ENCODE measurements at places on chromosomes 16 and 17. TPM values are rescaled to one million over a fixed set of nuclear protein-coding genes. Genes with fewer than 3 reads are reported as not detected.

The OR1A1 gene
- total RNA-seq, result not detected

GRCh38 chr17:17570140-17570797 lies 21.2 kb downstream of the PEMT start:
- DNase-seq, result peak; percentile 28

DNA sequence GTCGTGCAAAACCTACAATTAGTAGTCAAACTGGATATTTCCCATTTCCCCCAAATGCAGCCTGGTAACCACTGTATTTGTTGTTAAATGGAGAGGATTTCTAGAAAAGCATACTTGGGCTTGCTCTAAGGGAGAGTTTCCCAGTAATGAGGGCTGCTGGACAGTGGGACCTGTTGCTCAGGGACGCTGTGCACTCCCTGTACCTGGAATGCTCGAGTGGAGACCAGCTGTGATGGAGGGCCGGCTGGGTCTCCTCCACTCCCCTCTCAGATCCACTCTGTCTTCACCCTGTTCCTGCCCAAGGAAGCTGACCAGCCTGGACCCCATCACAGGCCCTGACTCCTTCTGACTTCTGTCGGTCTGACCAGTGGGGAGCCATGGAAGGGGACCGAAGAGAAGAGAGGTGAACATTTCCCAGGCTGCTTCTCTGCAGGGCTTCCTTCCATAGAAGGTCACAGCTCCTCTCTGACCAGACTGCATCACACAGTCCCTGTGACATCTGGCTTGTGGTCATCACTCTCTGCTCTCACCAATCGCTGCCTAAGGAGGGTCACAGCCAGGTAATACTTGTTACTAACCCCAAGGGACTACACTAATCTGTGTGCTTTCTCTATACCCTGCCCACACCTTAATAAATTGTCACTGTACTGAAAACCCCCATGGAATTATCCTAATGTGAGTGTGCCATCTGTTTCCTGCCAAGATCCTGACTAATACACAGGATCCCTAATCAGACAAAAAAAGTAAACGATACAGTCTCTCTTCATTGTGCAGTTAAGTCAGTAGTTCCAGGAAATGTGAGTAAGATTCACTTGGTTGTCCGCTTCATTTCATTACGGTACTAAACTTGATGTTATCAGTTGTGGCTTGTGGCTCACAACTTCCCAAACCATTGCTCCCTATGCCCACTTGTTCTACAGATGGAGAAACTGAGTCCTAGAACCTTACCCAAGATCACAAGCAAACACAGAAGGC lies 102.4 kb downstream of the CCT6B start:
- no peak for DNase-seq

GRCh38 chr17:80219013-80219762 lies 945 bp downstream of the SGSH start:
- DNase-seq, result peak; percentile 90

The CNGB1 gene
- total RNA-seq, result not detected

- DNase-seq, result no peak
Measured at GRCh38 chr16:61929776-61930175, 106.5 kb downstream of the CDH8 start.

GRCh38 chr16:88886845-88887521 lies 20.5 kb upstream of the PABPN1L start:
- DNase-seq, result peak; percentile 75

DNA sequence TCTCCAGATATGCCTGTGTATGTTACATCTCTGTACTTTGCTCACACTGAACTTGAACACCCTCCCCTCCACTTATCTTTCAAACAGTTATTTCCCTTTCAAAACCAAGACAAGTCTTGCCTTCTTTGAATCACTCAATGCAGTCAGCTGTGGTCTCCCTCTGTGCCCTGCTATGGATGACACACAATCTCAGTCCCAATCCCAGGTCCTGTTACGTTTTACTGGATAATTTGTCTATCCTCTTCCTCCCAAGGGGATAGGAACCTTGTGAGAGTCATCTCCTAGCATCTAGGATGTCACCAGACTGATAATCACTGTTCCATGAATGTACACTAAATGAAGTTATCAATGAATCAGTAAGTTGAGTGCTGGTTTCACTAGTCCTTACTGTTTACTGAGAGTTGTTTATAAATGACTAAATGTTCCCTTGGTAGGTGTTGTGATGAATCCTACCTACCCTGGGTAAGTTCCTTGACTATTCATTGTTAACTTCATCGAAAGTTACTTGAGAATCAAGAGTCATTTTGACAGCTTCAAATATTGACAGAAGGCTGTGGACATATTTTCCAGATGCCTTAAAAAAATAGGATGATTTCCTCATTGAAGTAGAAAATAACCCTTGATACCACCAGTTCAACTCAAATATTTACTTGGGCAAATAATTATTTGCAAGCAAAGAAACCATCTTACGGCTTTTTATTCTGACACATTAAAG lies 244.9 kb downstream of the PRKCA start:
- DNase-seq, result no peak

DNA sequence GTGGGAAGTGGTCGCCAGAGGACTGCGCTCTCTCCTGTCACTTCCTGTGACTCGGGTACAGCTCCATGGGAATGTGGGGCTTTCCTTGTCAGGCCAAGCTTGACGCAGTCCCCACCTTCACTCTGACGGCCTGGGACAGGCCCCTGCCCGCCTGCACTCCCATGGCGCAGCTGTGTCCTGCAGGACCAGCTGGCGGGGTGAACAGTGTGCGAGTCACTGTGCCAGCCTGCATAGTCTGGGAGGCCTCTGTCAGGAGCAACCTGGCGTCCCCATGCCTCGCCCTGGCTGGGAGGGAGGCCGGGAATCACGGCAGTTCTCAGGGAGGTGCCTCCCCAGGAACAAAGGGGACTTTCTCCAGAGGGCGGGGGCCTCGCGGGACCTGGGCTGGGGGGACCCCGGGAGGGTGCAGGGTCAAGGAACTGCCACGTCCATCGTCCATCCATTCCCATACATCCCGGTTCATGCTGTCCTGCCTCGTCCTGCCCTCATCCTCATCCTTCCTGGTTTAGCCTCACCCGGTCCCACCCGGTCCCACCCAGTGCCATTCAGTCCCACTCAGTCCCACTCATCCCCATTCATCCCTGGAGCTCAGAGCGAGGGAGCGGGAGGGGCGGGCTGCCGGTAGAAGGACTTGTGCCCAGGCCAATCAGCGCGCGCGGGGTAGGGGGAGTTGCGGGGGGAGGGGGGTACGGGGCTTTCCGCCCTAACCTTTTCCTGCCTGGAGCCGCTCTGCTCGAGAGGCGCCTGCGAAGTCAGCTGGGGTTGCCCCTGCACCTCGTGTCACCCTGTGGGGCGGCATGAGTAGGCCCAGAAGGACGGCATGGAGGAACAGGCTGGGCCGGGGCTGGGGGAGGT lies 13.4 kb downstream of the FLYWCH1 start:
- DNase-seq, result no peak

The CCL11 gene
- total RNA-seq, result not detected

GRCh38 chr16:14056970-14057369 lies 14.1 kb upstream of the MRTFB start:
- peak; percentile 40 for DNase-seq

GRCh38 chr16:23244122-23244521 lies 58.0 kb upstream of the SCNN1B start:
- DNase-seq, result no peak
